ENCODE measurements at places on chromosomes 7 and 10.

DNA sequence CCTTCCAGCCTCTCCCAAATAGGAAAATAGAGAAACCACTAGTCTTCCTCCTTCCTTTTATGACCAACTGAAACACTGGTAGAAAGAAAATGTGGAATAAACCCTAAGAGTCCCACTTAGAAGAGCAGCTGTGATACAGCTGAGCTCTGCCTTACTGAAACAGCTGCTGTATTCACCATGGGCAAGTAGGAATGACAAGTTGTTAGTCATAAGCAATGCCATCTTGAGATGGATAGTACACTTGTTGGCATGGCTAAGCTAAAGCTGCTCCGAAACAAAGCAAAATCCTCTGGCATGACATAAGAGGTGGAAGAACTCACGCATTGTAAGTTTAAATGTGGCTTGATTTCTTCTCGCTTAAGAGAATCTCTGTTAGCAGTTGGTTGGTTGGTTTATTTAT is 48.3 kb upstream of the TMEM236 start:
- no peak for DNase-seq

DNA sequence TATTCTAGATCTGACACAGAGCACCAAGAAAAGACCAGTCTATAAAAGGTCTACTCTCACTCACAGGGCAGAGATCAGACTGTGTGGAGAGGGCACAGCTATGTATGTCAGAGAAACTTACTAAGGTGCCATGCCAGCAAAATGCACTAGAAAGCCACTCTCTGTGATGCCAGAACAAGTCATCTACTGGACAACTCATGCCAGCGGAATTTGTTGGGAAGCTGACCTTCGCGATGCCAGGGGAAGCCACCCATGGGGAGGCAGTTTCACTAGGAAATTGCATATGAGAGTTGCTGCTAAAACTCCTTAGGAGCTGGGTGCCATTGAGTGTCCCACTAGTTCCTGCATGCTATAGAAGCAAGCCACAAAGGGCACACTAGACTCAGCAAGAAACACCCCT is 58.5 kb downstream of the MICU1 start:
- DNase-seq: no peak

DNA sequence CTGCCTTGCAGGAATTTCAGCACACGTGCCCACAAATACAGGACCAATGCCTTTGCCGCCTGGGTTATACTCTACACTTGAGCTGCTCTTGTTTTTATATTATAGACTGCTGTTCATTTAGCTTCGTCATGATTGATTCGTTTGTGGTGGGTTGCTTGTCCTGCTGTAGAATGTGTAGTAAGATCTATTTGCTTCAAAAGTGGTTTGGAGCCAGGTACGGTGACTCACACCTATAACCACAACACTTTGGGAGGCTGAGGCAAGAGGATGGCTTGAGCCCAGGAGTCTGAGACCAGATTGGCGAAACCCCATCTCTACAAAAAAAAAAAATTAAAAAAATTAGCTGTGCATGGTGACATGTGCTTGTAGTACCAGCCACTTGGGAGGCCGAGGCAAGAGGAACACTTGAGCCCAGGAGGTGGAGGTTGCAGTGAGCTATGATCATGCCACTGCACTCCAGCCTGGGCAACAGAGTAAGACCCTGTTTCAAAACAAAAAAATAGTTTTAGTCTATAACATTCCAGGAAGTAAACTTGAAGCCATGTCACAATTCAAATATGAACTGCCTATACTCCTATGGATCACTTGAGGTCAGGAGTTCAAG is 9.0 kb upstream of the RHBDD2 start:
- DNase-seq: no peak

DNA sequence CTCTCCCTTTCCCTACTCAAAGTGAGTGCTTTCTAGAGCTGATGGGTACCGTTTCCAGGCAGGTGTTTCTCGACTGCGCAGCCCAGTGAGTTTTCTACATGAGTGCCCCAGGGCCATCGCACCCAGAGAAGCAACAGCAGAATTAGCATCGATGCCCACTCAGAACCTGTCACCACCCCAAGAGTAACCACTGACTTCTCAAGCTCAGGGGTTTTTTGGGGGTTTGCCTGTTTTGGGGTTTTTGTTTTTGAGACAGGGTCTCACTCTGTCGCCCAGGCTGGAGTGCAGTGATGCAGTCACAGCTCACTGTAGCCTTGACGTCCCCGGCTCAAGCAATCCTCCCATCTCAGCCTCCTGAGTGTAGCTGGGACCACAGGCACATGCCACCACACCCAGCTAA is 25.7 kb downstream of the SNX8 start:
- DNase-seq: no peak

DNA sequence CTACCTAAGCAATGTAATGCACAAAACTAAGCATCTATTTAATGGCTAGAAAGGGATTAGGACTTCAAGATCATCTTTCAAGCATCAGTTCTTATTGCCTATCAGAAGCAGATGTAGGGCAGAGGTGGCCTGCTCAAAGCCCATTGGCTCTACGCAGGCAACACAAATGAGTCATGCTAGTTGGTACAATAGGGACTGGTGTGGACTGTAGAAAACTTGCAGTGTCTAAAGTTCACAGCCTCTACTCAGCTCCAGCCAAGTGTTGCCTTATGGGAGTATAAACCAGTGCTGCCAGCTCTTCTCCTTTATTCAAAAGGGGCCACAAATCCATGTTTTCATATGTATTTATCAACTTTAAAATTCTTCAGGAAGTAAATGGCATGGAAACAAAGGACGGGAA is 31.7 kb downstream of the ASAH2 start:
- no peak for DNase-seq

DNA sequence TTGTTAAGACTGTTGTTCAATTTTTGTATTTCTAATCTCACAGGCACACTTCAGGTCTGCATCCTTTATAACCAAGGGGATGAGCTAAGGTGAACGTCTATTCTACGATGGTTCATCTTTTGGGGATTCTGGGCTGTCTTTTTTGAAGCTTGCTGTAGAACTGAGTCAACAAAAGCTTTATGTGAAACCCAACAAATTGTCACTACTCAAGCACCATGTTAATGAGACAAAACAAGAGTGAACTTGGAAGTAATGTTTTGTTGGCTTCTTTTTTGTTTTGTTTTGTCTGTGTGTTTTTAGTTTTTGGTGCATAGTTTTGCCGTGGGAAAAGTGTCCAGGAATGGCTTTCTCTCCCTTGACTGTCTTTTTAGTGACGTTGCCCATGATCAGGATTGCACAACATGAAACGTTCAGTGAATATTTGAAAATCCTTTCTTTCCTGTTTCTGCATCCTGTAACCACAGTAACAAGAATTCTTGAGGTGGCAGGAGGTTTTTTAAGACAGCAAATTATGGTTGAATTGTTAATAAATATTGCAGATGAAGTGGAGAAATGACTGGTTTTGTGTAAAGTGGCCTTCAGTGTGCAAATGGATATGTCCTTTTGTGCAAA is 65.6 kb downstream of the WIPF3 start:
- DNase-seq: no peak

GRCh38 chr7:27143023-27143949 is at the start of gene HOXA5:
TSS of gene HOXA5 (minus strand) at chr7:27143681. CDS start at chr7:27143607, 74 bp downstream.
- no peak for DNase-seq

Data from central memory CD4-positive, alpha-beta T cell (primary cell).